ENCODE measurements at places on chromosomes 7 and 10.
A peak's percentile ranks its signal among the peaks of the same experiment; 100 is the strongest.

DNA sequence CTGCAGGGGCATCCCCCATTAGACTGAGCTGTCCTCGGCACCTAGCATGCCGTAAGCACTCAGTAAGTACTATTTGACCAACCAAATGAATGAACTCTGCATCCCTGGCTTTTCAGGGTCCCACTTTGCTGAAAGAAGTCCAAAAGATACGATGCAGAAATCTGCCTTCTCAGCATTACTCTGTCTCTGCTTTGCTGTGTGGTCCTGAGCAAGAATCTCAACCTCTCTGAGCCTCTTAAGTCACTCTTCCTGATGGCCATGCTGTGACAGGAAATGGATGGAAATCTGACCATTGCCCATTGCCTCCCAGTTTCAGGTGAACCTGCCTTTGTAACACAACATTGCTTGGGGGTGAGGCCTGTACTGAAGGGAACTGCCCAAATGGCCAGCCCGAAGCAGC is 48.0 kb downstream of the GPAM start:
- DNase-seq = no peak

GRCh38 chr10:132145002-132145401 is 41.7 kb upstream of the DPYSL4 start:
- no peak for DNase-seq

DNA sequence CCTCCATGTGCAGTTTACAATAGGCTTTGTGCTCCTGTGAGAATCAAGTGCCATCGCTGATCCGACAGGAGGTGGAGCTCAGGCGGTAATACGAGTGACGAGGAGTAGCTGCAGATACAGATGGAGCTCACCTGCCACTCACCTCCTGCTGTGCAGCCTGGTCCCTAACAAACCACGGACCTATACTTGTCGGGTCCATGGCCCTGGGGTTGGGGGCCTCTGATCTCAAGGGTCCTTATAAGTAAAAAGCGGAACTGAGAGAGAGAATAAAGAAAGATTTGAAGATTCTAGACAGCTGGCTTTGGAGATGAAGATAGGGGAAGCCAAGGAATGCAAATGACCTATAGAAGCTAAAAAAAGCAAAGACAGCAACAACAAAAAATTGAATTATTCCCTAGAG is 130.6 kb downstream of the PLXDC2 start:
- no peak for DNase-seq

DNA sequence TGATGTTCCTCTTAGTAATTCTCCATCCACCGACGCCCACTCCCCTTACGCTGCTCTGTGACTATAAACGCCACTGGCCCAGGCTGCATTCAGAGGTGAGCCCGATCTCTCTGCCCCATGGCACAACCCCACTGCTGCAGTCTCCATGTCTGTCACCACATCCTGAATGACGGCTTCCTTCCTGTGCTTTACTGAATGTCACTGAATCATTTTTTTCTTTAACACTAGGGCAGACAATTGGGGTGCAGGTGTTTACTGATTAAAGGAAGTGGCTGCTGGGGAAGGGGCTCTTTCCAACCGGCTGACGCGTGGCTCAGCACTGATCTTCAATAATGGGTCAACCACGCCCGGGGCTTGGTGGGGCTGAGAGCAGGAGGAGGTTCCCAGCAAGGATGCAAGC is 208.3 kb downstream of the USP6NL start:
- DNase-seq = no peak

DNA sequence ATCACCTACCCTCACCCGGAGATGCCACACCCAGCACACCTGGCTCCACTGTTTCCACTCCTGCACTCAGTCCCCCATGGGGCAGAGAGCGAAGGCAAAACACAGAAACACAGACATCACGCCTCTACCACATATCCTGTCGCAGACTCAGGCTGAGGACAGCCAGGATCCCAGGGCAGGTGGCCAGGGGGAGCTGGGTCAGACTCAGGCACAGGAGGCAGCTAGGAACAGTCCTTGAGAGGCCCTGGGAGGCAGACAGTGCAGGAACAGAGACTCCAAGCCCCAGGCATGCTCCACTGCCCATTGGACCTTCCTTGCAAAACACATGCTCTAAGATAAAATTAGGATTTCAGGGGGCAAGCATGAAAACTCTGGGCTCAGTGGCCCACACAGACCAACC is 154.4 kb upstream of the C7orf33 start:
- no peak for DNase-seq

DNA sequence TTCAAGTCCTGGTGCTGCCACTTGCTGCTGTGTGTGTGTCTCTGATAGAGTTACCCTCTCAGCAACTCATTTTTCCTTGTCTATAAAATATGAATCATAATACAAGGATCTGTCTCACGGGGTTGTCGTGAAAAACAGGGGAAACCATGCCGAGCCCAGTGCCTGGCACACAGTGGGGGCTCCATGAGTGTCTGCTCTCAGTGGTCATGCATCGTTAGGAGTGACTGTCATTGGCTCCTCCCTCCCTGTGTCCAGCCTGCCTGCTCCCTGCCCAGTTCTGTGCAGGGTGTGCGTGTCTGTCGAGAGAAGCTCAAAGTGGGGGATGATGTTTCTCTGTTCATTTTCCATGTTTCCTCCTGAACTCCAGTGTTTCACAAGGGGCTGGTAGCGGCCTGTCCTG is 83.6 kb upstream of the LRRC4 start:
- no peak for DNase-seq

- no peak for DNase-seq
Measured at GRCh38 chr7:22879280-22879679, 56.6 kb upstream of the TOMM7 start.

- no peak for DNase-seq
Measured at GRCh38 chr7:15932318-15932717, 245.8 kb upstream of the MEOX2 start.

GRCh38 chr10:98224509-98224908 is 43.5 kb downstream of the LOXL4 start:
- no peak for DNase-seq

DNA sequence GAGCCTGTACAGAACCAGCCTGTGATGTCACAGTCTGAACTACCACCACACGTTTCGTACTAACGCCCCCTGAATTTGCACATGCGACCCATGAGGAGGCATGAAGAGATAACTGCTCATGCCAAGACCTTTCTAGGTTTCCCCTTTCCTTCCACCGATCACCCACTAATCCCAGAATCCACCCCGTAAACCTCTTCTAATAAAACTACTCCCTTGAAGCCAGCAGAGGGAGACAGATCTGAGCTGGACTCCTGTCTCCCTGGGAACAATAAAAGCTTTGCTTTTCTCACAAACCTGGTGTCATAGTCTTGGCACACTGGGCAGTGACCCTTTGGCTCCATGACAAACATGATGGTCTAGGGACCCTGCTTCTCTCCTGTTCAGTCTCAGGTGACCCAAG is 144.5 kb downstream of the FRMD4A start:
- no peak for DNase-seq

- no peak for DNase-seq
Measured at GRCh38 chr10:15333909-15334649, 37.0 kb downstream of the FAM171A1 start.

- DNase-seq = no peak
Measured at GRCh38 chr10:27197980-27198620, 42.5 kb downstream of the ACBD5 start.

DNA sequence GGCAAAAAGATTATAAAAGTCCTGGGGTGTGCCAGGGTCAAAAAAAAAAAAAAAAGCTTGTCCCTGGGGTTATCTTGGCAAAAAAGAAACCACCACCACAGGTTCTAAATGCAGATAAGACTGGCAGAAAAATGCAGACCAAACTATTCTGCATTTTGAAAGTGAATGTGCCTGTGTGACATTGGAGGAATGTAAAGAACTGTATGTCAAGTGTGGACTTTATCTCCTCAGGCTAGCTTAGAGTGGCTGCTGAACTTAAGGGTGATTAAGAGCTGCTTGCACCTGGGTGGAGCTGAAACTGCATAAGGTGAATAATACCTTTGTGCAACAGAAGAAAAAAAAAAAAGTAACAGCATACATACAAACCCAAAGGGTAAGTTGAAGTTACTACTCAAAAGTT is 1.3 kb upstream of the NAPEPLD start:
- DNase-seq = no peak

GRCh38 chr7:116527521-116527920 is 2.7 kb downstream of the CAV1 start:
- DNase-seq = no peak

DNA sequence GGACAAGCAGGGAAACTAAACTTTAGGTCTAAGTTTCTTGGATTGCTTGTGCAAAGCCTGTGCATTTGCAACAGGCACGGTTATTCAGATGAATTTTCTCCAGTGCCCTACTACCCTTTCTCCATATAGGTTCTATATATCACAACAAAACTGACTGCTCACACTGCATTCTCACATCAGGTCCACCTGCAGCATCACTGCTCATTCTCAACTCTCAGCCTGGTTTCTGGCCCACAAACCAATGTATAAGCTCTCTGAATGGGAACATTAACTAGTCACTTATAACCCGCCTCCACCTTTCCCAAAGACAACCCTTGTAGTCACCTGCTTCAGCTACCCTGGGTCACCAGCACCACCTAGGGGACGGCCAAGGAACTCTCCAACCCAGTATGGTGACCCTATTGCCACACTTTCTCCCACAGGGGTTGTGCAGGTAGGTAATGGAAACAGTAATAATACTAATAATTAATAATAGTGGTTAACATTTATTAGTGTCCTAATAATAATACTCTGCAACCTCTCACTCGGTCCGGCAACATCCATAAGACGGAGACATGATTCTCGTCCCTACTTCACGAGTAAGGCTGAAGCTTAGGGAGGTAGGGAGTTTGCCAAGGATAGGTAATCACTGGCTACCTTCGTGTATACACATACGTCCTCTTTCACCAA is 97.3 kb downstream of the CLEC2L start:
- DNase-seq = peak; percentile 37

DNA sequence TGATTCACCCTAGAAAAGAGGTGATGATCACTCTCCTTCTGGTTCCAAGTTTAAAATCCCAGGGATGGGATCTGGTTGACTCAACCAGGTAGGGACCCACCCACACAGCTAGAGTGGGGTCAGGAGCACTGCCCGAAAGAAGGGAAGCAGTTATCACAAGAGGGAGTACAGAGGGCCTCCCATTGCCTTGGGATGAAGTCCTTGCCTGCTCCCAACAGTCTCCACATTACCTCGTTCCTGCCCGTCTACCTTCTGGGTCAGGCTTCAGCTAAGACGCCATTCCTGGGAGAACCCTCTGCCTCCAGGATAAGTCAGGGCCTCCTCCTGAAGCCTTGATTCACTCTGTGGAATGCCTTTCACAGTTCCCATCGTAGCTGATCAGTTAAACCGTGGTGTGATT is 23.8 kb downstream of the ZMIZ2 start:
- DNase-seq = no peak

- no peak for DNase-seq
Measured at GRCh38 chr7:69162931-69163670, 435.2 kb upstream of the AUTS2 start.

- DNase-seq = peak; percentile 24
Measured at GRCh38 chr10:58269782-58270290, 874 bp downstream of the CISD1 start.

- DNase-seq = no peak
Measured at GRCh38 chr10:87706731-87707130, 47.1 kb downstream of the PAPSS2 start.

- DNase-seq = no peak
Measured at GRCh38 chr7:127251036-127251464, 1.7 kb downstream of the GRM8 start.

GRCh38 chr10:117609796-117610170 is 67.2 kb downstream of the EMX2 start:
- no peak for DNase-seq

GRCh38 chr10:124616836-124617130 is 127.4 kb downstream of the FAM53B start:
- no peak for DNase-seq

DNA sequence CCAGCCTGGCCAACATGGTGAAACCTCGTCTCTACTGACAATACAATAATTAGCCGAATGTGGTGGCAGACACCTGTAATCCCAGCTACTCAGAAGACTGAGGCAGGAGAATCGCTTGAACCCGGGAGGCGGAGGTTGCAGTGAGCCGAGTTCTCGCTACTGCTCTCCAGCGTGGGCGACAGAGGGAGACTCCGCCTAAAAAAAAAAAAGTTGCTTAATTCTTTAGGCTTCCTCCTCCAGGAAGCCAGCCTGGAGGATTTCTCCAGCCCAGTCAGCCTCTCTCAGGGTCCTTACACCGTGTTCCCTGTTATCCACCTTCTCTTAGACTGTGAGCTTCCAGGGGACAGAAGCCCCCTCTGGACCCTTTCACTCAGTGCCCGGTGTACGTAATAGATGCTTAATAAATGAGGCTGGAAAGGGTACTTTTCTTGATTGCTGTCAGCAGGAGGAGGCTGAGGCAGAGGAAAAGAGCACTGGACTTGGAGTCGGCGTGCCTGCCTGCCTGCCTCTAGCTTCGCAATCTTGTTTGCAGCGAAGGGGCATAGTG is 16.4 kb upstream of the NODAL start:
- DNase-seq = no peak

DNA sequence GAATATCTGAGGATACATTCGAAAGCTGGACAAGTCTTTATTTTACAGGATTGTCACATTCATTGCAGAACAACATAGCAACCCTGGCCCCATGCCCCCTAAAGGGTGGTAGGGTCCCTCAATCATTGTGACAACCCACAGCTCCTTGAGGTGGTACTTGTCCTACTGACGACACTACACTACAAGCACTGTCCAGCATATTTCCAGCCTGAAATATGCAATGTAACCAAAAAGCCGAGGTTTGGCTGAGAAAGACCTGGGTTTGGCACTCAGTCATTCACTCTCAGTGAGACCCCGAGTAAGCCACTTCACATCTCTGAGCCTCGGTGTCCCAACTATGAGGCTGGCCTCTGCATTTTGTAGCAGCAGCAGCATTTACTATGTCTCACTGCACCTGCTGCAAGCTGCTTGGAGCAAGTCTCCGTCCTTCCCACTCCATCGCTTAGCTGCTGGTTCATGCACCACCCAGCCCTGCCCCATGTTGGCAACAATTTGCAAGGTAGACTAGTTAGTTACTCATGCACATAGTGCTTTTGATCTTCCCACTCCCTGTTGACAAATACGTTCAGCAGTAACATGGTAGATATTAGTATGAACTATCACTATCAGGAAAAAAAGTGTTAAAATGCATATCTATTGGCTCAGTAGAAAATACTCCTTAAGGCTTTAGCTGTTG is 43.6 kb upstream of the TNPO3 start:
- no peak for DNase-seq

GRCh38 chr10:115063701-115064658 is 29.2 kb upstream of the ATRNL1 start:
- DNase-seq = no peak

GRCh38 chr7:156461881-156462665 is 178.5 kb upstream of the RNF32 start:
- no peak for DNase-seq
